ENCODE measurements at places on chromosomes 4 and X. TPM values are rescaled to one million over a fixed set of nuclear protein-coding genes. Genes with fewer than 3 reads are reported as not detected.

Gene GABRG1
- not detected for total RNA-seq

Gene PPEF1
- total RNA-seq, result not detected

Gene GPRASP1
- 3.7 TPM for total RNA-seq

Gene AR
- 2.1 TPM for total RNA-seq

Gene WDFY3
- total RNA-seq, result 62.7 TPM

Gene DDIT4L
- total RNA-seq, result 2.7 TPM

Gene CFP
- 0.30 TPM for total RNA-seq

Gene TLR7
- not detected for total RNA-seq

Gene GPR173
- 2.4 TPM for total RNA-seq

Gene GLOD5
- not detected for total RNA-seq

Gene PRSS12
- total RNA-seq, result 120 TPM

Gene HNRNPD
- 17.2 TPM for total RNA-seq

Gene FGF5
- 33.6 TPM for total RNA-seq

Gene COX7B2
- not detected for total RNA-seq

Gene GPR82
- total RNA-seq, result not detected

Gene TBC1D19
- total RNA-seq, result 42.5 TPM

Gene SOX3
- total RNA-seq, result not detected

Gene DMRTC1B
- total RNA-seq, result not detected

Gene ADAM29
- not detected for total RNA-seq

Gene MAP9
- 20.0 TPM for total RNA-seq

Gene MAGEC1
- total RNA-seq, result not detected

Gene PFKFB1
- total RNA-seq, result not detected

Gene SPANXB1
- total RNA-seq, result not detected

Gene LANCL3
- 0.83 TPM for total RNA-seq

Gene RAB39B
- 0.69 TPM for total RNA-seq

Gene NXF2B
- not detected for total RNA-seq

Gene YY2
- 2.1 TPM for total RNA-seq

Gene ANXA10
- total RNA-seq, result 20.5 TPM

Gene ARHGAP4
- total RNA-seq, result 0.97 TPM
